ENCODE measurements at places on chromosomes 5 and 9.

GRCh38 chr5:63563008-63563917 lies 399.0 kb downstream of the HTR1A start:
- no peak for DNase-seq

DNA sequence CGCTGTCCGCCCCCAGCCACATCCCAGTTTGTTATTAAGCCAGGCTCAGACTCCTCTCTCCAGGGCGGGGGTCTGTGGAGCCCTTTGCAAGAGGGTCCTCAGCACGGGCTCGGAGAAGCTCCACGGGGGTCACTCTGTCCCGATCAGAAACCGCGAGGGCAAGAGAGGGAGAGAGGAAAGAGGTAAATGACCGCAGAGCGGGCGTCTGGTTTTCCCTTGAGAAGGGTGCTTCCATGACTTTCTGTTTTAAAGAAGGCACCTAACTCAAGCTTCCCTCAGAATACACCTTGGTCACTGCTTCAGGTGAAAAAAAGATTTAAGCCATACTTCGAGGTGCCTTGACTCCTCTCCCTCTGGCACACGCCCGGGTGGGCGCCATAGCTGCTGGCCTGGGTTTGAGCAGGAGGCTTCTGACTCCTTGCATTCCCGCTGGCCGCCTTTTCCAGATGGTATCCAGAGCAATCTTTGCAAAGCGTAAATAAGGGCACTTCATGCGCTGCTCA lies 5.8 kb upstream of the TERT start:
- DNase-seq = no peak

DNA sequence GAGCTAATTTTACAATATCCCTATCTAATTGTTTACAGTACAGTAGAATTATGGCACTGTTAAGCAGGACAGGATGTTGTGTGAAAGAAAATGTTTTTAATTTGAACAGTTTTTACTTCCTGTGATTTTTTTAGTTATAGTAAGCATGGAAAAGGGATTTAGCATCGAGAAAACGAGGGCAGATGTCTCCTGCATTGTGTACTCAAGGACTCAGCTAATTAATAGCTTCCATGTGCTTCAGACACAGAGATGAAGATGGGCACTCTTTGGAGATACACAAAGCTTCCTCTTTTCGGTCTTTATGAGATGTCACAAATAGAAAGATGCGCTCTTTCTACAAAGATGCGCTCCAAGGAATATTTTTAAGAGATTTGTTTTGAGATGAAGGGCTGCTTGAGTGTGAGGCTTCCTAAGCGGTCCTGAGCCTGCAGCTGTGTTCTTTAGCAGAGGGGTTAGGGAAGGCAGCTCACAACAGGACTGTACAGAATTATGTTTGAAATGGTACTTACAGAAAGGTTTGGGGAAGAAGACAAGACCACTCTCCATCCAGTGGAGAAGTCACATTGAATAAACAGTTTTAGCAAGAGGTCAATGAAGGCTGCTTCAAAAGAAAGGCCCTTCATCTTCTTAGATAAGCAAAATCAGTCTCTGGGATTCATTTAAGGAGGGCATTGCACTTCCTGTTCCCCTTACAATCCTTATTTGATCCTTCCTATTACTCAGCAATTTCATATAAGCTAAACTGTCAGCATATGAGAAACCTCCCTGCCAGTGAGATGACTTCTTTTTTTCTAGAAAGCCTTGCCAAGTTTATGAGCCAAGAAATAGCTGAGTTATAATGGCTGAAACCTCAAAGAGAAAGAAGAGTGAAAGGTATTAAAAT lies 311.5 kb downstream of the EFNA5 start:
- peak; percentile 70 for DNase-seq

DNA sequence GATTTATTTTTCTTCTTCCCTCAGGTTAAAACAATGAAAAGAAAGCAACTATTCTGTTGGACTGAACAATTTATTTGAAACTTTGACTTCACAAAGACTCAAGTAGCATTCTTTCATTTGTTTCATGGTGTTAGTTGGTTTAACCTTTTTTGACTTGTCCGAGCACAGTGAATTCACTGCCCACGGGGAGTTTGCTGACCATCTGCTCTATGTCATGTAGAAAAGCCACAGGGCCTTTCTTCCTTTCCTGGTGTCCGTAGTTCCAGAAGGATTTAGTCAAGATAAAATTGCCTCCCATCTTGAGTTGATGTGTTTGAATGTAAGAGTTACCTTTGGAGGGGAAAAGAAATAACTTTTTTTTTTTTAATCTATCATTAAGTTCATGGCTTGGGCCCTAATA lies 55.1 kb upstream of the ZNF608 start:
- DNase-seq = no peak

- no peak for DNase-seq
Measured at GRCh38 chr5:147084702-147085101, 150.1 kb upstream of the STK32A start.

GRCh38 chr9:83266666-83267496 lies 203.9 kb upstream of the RASEF start:
- DNase-seq = peak; percentile 22

GRCh38 chr9:4306066-4306776 lies 6.4 kb upstream of the GLIS3 start:
- no peak for DNase-seq

GRCh38 chr9:37371565-37372464 lies 50.7 kb upstream of the GRHPR start:
- peak; percentile 77 for DNase-seq

DNA sequence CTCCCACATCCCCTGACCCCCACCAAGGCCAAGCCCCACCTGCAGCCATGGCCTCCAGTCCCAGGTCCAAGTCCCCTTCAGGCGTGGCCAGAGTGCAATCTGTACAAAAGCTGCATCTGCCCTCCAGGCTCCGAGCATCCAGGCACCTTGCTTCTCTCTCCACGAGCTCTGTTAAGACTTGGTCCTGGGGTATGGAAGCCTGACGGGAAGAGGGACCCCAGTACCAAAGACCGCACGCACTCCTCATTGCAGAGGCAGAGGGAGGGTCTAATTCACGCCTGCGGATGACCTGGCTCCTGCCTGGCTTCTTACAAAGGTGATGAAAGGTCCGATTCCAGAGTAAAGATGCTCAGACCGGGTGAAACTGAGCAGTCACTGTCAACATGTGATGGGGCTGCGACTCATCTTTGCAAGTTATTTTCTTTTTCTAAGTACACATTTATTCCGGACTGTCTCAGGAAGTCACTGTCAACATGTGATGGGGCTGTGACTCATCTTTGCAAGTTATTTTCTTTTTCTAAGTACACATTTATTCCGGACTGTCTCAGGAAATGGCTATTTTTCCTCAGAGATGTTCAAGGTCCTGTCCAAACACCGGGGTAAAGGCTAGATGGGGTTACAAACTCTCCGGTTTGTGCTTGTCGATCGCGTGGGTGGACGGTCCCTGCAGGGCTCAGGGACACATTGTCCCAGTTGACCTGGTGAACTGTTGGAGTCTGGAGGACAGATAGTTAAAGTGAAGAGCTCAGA lies 252.0 kb upstream of the IRX4 start:
- DNase-seq = no peak

DNA sequence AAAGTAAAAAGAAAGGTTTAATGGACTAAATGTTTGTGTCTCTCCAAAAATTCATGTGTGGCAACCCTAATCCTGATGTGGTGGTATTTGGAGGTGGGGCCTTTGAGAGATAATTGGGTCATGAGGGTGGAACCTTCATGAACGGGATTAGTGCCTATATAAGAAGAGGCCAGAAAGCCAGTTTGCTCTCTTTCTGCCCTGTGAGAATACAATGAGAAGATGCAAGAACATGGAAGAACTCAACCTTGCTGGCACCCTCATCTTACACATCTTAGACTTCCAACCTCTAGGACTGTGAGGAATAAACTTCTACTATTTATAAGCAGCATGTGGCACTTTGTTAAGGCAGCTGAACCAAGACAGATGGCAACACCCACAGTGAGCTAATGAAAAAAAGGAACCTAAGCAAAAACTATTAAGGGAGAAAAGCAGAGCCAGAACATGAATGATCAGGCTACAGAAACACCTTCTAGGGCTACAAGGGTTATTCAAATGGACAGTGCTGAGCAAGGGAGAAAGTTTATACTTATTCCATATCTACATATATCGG lies 159.5 kb downstream of the PLK2 start:
- no peak for DNase-seq

GRCh38 chr5:180777475-180777874 lies 25.1 kb downstream of the MGAT1 start:
- DNase-seq = no peak

- peak; percentile 95 for DNase-seq
Measured at GRCh38 chr9:129270903-129271431, 92.9 kb upstream of the IER5L start.

- DNase-seq = no peak
Measured at GRCh38 chr9:90964101-90965020, 162.7 kb downstream of the SYK start.

DNA sequence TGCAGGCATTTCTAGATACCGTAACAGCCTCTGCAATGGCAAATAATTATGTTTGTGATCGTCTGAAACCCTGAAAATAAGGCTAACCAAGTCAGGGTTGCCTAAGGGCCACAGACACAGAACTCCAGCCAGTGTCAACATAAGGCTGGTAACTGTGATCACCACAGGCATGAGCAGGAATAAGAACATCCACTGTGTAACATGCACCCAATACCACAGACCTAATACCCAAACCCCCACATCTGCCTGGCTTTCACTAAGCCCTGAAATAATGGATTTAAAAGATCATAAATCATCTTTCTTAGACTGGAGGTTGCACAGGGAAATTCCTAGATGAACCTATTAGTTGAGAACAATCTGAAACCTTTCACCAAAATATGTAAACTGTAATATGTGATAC lies 394.5 kb downstream of the NFIB start:
- DNase-seq = no peak

DNA sequence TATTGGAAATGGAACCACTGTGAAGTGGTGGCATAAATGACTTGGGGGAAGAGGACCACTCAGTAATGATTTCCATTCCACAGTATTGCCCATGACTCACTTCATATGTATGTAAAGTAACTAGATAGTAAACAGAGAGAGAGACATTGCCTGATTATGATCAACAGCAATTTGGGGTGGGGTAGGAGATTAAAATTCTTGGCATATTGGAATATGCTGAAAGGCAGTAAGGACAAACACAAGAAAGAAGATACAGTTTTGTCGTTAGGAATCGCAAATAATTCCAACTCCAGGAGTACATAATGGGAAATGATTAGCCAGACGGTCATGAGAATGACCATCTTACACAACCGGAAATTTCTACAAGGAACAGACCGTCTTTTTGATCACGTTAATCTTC lies 1.5 kb upstream of the HMGCS1 start:
- no peak for DNase-seq

GRCh38 chr9:121876658-121877271 lies 216.3 kb downstream of the TTLL11 start:
- peak; percentile 66 for DNase-seq

DNA sequence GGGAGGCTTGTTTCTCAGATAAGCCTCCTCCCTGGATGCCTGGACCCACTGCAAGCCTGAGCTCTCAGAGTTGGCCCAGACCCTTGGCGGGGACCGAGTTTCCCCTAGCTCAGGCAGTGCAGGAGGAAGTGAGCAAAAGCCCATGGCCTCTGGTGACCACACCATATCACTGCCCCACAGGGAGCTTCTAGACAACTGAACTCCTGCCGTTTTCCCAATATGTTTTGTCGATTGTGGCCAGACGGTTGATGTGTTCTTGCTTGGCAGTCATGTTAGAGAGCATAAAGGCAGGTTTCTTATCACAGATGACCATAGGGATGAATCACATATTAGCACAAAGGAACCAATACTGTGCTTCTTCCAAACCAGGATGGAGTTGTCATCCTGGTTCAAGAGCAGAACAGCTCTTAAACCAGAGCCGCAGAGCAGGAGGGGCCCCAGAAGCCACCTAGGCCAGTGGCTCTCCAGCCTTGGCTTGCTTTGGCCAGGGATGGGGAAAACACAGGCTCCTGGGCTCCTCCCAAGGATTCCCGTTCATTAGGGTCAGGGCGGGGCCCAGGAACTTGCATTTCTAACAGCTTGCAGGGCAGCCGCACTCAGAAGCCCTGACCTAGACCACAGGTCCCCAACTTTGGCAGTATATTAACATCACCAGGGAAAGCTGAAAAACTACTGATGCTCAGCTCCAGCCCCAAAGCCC lies 113.1 kb upstream of the TBC1D2 start:
- DNase-seq = peak; percentile 50

DNA sequence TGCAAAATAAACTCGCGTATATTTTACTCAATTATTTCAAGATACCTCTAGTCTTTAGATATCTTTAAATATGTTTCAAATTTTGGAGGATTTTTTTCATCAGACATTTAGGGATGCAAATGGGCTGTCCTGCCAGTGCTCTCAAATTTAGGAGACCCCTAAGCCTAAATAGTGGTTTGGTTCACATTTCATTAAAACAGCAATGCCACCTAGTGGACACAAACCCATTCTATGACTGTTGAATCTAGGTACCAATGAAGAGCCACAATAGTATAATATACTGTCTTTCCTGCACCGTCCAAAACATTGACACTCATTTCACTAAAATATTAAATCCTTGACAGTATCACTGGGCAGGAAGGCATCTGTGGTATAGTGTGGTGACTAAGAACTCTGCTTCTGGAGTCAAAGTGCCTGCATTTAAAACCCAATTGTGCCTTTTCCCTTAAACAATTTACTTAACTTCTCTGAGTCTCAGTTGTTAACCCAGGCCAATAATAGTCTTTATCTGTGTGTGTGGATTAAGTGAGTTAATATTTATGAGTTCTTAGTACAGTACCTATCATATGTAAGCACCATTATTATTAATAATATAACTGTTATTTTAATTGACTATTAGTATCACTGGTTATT lies 148.0 kb downstream of the RORB start:
- DNase-seq = peak; percentile 9

DNA sequence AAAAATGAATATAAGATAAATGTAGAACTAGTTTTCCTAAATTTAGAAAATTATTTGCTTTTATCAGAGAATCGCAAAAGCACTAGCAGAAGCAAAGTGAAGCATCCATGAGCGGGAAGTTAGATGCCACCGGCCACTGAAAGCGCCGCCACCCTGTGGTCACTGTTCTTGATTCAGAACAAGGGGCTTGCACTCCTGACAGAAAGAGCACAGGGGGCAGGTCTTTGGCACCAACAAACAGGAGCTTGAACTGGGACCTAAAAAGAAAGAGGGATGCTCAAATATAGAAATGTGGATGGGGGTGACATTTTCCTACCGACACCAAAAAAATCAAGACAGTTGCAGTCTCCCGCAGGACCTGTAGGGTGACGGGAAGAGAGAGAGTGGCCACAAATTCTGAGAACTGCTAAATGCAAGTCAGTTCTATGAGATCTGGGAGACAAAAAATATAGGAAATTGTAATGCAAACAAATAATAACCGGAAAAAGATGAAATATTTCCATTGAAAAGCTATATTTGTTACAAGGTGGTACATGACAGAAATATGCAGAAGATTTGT lies 144.3 kb downstream of the CDH12 start:
- DNase-seq = no peak

- DNase-seq = no peak
Measured at GRCh38 chr5:77945874-77946273, 169.7 kb upstream of the TBCA start.

DNA sequence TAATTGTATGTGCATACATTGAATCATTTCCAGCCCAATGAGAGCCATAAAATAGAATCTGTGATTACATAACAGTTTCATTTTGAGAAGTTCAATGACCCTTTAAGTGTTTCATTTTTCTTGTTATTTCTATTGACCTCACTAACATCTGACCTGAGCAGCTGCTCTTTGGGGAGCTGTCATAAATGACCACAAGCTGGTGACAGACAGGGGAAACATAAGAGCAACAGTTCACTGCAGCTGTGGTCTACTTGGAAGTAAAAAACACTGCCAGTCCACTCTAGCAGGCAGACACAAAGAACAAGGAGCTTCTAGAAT lies 265.4 kb downstream of the DTWD2 start:
- no peak for DNase-seq
